H4 (cell line): ENCODE measurements at places on chromosomes 1 and 21.

DNA sequence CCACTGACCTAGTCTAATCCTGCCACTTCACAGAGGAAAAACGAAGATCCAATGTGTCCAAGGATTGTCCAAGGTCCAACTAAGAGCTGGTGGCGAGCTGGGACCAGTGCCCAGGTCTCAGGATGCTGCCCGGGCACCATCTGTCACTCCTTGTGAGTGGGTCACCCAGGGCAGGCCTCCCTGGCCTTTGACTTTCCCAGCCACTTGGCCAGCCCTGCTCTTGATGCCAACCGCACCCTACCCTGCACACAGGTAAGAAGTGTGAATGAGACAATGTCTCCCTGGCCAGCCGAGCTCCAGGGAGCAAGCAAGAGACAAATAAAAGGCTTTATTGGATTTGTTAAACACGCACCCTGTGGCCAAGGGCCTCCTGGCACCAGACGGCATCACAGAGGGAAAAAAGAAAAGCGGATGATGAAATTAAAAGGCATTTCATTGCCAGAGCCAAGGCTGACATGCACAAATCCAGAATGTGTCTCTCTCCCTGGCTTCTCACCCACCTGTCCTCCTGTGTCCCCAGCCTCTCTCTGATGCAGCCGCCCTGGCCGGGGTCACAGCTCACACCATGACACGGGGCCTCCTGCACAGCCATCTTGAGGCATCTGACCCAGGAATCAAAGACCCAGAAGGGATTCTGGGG is 72.8 kb downstream of the CAMK2N1 start:
- no peak for DNase-seq

DNA sequence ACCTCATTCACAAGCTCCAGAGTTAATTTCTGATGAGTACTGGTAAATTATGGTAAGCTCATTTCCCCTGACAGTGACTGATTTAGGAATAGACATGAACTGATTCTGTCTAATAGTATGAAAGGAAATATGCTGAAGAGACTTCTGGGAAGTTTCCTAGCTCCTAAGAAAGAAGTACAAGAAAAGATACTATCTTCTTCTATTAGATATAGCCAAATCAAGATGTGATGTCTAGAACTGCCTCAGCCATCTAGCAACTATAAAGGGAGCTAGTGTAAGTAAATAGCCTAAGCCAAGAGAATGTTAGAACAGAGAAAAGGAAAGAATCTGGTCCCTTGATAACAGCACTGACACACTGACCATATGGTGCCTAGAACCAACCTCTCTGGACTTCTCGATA is 10.7 kb upstream of the PHTF1 start:
- no peak for DNase-seq

GRCh38 chr1:28021064-28021463 is 61.3 kb downstream of the XKR8 start:
- DNase-seq = no peak

DNA sequence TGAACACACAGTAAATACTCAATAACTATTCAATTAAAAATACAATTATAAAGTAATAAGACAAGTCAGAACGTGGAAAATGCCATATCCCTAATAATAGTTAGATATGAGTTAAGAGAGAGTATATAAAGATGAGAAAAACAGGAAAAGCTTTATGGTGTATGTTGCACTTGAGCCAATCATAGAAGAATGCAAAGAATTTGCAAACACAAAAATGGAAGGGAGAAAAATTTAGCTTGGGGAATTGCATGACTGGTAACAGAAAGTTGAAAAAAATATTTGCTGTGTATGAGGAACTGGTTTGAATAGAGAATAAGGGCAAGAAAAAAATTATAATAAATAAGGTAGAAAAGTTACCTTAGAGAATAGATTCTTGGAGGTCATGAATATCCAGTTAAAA is 739.6 kb upstream of the CXADR start:
- DNase-seq = no peak

GRCh38 chr1:224080115-224080774 is 33.7 kb upstream of the FBXO28 start:
- peak; percentile 19 for DNase-seq

- DNase-seq = no peak
These were observed 6.6 kb upstream of the RNU1-2 start for GRCh38 chr1:16888860-16889816.

DNA sequence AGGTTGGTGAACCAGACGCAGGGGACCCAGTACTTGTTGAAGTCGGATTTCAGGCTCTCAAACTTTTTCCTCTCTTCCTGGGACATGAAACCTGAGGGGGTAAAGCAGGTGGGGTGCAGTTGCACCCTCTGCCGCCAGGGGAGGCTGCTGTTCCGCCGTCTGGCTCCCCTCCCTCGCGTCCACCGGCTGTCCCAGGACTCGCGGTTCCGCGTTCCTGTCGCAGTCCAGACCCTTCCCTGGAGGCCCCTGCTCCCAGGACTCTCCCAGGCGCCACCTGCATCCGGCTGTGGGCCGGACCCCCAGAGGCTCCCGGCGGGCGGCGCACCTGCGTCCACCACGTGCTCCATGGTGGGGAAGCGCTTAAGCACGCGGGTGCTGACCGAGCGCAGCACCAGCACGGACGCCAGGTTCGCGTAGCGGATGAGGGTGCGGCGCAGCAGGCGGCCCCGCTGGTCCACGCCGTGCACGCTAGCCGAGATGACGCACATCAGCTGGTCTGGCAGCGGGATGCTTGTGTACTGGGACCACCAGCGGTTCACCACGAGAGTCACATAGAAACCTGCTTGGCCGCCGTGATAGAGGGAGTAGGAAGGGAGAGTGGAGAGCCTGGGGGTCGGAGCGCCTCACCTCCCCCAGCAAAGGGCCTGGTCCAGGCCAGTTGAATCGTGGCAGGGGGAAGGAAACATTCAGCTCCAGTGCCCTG is 1.7 kb downstream of the BEST4 start:
- no peak for DNase-seq

DNA sequence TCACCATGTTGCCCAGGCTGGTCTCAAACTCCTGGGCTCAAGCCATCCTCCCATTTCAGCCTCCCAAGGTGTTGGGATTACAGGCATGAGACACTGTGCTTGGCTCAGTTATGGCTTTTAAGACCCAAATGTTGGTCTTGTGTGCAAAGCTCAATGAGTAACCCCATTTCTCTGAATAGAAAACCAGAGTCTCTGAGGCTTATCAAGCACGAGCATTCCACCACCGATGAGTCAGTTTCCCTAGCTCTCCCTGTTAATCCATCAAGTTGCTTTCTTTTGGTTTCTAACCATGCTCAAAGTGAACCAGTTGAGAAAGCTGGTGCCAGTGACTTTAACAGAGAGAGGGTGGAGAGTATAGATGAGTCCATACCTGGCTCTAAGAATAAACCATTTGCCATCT is 350.9 kb upstream of the ADGRL2 start:
- no peak for DNase-seq

- DNase-seq = no peak
These were observed 65.7 kb downstream of the NPHS2 start for GRCh38 chr1:179510038-179510437.

DNA sequence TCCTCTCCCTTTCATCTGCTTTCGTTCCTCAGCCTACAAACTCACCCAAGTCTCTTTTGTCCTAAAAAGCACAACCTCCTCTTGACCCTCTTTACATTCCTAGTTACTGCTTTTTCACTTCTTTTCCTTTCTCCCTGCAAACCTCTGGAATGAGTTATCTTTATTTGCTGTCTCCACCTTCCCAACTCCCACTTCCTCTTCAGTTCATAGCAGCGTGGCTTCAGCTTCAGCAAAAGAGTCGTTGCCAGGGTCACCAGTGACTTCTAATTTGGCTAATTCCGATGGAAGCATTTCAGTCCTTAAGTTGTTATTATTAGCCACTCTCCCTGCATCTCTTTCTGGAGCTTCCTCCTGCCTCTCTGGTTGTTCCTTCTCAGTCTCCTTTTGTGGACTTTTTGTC is 6.2 kb upstream of the TMEM54 start:
- no peak for DNase-seq

DNA sequence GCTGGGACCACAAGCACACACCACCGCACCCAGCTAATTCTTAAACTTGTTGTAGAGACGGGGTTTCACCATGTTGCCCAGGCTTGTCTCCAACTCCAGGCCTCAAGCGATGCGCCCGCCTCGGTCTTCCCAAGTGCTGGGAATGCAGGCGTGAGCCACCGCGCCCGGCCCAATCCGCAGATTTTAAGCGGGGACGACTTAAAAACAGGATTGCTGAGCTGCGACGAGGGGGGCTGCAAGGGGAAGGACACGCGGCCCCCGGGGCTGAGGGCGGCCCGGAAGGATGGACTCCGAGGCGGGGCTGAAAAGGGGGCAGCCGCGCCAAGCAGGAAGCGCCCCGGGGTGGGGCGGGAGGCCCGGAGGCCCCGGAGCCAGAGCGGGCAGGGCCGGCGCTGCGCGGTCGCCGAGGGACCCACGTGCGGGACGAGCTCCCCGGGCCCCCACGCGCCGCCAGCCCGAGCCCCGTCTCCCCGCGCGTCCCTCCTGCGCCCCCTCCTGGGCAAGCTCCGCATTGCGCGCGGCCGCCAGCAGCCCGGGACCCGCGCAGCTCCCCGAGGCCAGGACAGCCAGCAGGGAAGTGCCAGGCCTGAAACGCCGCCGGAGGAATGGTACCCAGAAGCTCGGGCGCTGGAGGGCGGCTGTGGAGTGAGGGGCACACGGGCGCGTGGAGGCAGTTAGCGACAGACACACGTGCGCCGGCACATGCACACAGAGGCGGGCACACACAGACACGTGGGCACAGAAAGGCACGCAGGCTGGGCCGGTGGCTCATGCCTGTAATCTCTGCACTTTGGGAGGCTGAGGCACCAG is 5.5 kb upstream of the PRKCZ start:
- no peak for DNase-seq

DNA sequence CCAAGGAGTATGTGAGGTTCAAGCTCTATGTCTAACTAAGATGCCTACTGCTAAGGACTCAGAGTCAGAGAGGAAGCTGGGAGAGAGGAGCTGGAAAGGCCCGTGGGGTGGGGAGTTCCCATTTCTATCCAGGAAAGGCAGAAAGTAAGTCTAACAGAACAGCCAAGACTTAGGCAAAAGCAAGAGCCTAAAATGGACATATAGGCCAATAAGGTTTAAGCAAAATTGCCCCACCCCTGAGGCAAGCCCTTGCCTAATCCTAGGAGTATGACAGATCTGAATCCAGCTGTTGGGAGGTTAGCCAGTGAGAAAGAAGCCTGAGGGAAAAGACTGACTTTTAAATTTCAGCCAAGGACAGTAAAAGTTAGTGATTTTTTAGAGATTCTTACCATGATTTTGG is 1.6 kb upstream of the KLHDC9 start:
- DNase-seq = no peak

GRCh38 chr1:186094172-186094571 is 280.9 kb downstream of the TPR start:
- no peak for DNase-seq

DNA sequence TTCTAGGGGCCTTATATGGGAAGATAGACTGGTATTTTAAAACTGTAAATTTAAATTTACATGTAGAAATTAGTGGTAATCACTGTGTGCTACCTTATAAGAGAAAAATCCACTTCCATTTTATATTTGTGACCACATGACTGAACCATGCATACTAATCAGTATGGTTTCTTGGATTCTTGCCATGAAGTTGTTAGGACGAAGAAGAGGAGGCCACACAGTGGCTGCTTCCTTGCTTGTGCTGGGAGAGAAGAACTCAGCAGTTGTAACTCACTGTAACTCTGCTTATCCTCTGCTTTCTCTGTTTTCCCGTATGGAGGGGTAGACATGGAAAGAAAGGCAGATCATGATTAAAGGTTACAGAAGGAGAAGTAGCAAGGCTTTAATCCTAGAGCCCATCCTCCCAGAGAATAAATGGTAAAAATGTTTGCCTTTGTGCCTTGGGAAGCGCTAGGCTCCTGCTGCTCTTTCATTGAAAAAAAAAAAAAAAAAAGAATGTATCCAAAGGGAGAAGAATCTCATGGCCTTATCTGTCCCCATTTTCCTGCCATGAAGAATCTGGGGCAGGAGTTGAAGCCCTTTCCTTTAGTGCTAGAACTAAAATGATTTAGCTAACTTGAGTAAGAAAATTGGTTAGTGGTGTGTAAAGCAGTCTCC is 32.4 kb downstream of the KCTD3 start:
- DNase-seq = peak; percentile 19

- no peak for DNase-seq
These were observed 34.1 kb downstream of the IGSF21 start for GRCh38 chr1:18141661-18142060.

GRCh38 chr21:23452384-23453083 is 2154.7 kb downstream of the MRPL39 start:
- peak; percentile 59 for DNase-seq

DNA sequence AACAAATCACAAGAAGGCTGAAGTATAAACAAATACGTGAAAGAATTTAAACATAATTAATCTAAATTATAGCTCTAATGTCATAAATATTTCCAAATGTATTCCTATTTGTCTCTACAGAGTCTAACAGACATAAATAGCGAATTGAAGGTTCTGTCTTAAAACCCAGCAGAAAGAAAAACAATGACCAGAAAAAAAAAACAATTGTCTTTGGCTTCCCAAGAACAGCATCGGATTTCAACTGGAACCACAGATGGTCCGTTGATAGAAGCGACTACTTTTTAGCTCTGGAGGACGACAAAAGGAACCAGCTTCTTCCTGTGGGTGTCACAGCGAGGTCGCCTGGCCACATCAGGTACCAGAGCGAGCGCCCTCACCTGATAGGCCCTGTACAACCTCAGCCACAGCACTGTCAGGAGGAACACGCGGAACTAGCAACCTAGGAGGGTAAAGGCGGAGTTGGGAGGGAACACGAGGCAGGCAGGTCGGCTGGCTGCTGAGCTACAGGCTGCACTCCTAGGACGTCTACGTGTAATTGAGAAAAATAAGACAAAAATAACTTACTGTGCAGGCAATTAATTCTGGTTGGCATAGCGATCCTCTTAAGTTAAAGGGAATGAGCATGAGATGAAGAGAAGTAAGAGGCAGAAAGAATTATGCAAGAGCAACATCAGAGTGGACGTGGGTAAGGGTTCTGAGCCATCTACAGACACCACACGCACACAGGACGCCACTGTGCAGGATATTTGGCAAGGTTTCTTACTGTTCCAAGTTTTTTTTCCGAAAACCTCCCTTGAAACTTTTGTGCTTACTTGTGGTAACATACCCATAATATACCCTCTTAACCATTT is 16.7 kb upstream of the PRDM15 start:
- DNase-seq = no peak

DNA sequence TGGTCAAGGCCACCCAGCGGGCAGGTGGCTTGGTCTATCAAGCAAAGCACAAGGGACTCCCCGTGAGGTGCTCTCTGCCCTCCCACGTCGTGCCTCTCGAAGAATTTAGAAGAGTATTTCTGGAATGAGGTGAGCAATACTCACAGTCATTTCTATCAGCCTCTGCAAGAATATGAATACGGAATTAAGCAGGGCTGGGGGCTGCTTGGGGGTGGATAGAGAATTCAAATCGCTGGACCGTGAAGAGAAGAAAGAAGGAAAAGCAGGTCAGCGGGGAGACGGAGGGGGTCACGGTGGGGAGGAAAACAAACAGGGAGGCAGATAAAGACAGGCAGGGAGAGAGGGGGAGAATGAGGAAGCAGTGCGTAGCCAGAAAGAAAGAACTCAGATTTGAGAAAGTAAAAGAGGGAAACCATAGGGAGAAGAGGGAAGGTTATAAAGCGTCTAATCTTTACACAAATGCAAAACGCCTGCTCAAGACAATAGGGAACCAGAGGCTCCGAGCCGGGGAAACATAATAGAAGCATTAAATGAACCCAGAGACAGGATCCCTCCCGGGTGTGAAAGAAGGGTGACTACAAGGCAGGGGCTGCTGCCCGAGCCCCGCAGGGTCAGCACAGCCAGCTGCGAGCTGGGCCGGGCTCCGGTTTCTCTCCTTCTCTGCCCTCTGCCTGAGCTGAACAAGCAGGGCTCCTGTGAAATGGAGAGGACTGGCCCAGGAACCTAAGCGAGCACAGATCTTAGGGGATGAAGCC is 2.1 kb upstream of the EDN2 start:
- DNase-seq = no peak

GRCh38 chr1:205493241-205494085 is 11.0 kb upstream of the CDK18 start:
- peak; percentile 91 for DNase-seq
